ENCODE measurements at places on chromosomes 1 and 21.

- DNase-seq = no peak
Observed at GRCh38 chr1:56819387-56819899, at the start of gene FYB2. Gene FYB2 (minus strand): TSS chr1:56819404. CDS start chr1:56819290, 114 bp downstream.

GRCh38 chr1:115090540-115090939 is 1.2 kb upstream of the TSPAN2 start:
- DNase-seq = no peak

DNA sequence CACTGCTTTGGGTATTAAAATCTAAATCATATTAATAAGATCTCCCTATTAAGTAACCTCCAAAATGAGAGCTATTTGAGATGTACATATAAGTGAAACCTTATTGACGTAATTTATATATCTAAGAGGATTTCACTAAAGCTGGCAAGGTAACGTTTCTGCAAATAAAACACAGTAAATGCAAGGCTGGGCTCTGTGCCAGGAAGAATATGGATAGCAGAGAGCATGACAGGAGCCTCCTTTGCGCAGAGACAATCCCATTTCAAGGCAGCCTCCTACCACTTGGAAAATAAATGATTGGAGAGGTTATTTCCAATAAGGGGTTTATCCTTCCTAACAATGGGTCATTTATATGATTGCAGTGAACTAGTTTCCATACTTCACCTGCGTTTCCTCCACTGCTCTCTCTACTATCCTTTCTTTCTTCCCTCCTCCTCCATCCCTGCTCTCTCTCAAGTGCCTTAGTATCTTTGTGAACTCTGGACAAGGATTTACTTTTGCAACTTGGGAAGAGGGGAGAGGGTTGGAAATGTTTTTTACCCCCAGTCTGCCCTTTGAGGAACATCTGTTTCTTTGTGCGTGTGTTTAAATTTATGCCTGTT is 3.0 kb upstream of the NFIA start:
- DNase-seq = peak; percentile 70

- peak; percentile 13 for DNase-seq
Observed at GRCh38 chr21:35138665-35139381, 89.7 kb upstream of the RUNX1 start.

- DNase-seq = no peak
Observed at GRCh38 chr21:25938658-25939395, 204.1 kb downstream of the GABPA start.

DNA sequence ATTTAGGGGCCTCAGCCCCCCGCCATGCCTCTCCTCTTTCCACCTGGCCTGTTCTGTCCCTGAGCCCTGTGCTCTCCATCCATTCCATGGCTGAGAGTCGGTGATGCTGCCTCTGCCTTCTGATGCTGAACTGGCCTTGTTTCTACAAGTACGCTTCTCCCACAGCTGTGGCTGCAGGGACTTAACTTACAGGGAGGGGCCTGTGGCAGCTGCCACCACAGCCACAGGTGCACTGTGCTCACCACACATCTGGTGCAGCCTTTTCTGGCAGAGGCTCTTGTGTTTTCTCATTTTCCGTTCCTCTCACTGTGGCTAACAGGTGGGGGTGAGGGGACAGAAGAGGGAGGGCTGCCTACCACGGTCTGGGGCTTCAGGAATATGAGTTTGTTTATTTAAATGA is 4.2 kb downstream of the FMO1 start:
- no peak for DNase-seq

GRCh38 chr1:206674745-206675175 is 9.9 kb upstream of the MAPKAPK2 start:
- no peak for DNase-seq

DNA sequence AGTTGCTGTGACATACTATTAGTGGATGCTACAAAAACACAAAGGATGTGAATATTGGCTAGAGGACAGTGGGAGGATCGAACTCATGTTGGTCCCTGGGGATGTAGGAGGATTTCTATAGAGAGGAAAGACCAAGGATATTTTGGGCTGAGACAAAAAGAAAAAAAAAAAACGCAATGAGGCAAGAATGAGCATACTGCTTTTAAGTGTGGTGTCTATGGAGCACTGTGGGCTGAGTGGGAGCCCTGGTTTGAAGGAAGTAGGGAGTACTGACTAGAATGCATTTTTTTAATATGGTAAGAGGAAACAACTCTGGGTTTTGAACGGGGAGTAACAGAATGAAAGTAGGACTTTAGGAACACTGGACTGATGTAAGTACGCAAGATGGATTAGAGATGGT is 450.7 kb downstream of the NEGR1 start:
- DNase-seq = no peak

- DNase-seq = no peak
Observed at GRCh38 chr1:196558411-196558810, 49.8 kb downstream of the KCNT2 start.

DNA sequence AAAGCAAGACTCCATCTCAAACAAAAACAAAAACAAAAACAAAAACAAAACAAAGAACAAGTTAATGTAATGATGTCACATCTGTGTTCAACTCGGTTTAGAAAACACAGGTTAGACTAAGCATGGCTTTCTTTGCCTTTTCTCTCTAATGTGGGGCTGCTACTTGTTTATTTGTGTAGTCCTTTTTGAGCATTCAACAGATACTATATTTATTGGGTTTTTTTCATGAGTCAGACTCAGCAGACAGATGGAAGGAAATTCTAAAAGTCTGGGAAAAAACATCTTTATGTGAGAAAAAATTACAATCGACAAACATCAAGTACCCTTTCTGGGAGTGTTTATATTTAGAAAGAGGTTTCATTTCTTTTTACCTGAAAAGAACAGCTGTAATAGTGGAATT is 22.3 kb upstream of the OTUD3 start:
- no peak for DNase-seq

- DNase-seq = no peak
Observed at GRCh38 chr1:35925741-35926140, 5.2 kb upstream of the AGO3 start.

- peak; percentile 35 for DNase-seq
Observed at GRCh38 chr1:185917646-185918045, 183.5 kb downstream of the HMCN1 start.

- peak; percentile 77 for DNase-seq
Observed at GRCh38 chr1:204127597-204128242, 24.1 kb downstream of the ETNK2 start.

DNA sequence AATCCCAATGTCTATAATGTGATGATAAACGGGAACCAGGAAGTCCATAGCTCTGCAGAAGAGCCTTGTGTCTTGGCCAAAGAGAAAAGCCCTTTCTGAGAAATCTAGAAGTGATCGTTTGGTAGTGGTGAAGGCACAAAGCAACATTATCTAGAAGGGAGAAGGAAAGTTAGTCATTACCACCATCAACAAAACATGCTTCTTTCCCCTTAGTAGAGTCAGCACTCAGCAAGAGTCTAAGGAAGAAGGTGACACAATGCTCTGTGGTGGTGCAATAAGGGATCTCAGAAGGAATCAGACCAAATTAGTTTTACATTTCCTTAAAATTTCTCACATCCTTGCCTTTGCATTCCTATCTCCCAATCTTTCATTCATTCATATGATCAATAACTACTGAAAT is 134.4 kb upstream of the PRDX6 start:
- no peak for DNase-seq

GRCh38 chr1:36095760-36096405 is 7.2 kb downstream of the ADPRS start:
- DNase-seq = peak; percentile 33

GRCh38 chr1:21537932-21538630 is 28.9 kb downstream of the ALPL start:
- DNase-seq = no peak

DNA sequence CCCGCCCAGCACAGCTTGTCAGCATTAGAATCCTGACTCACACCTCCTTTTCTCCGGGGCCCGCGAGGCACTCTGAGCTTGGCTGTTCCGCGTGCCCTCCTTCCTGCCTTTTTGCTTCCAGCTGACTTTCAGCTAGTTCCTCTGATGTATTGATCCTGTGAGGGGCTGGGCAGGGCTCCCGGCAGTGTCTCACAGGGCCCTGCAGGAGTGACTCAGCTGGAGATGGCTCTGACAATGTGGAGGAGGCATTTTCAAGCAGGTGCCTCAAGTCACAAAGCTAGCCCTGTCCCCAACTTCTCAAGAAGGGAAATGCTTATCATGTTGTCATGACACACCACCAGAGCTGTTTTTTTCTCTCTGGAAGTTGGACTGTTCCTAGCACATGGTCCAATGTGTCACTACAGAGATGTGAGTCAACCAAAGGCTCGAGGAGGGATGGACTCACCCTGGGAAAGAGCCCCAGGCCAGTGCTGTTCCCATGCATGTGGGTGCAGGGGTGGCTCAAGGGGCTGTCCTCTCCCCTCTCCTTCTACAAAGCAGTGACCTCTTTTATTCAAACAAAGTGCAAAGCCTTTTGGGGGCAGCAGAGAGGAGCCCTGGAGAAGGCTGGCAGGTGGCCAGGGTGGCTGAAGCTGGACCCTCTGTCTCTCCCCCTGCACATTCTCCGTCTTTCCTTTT is 30.6 kb downstream of the SYT6 start:
- DNase-seq = no peak

DNA sequence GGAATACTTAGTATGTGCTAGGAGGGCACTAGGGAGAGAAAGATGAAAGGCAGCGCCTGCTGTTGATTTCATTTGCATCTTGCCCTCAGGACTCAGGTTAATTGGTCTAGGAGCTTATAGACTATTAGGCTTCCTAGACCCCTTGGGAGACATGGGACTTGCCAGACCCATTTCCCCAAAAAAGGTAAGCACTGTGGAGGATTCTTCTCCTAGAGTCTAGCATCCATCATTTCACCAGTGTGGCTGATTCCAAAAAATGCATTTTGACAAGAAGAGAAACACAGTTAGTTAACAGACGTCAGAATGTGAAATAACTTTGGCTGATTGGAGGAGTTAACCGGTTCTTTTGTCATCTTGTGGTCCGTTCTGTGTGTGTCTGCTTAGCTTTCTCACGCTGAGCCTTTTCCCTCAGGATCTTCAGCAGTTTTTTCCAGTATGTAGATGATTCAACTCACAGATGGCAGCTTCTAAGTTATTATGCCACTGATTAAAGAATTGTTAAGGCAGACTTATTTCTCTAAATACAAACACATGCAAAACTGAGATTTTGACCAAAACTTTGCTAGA is 108.8 kb downstream of the KIF26B start:
- no peak for DNase-seq

- peak; percentile 90 for DNase-seq
Observed at GRCh38 chr1:24635195-24635843, 7.8 kb upstream of the SRRM1 start.

DNA sequence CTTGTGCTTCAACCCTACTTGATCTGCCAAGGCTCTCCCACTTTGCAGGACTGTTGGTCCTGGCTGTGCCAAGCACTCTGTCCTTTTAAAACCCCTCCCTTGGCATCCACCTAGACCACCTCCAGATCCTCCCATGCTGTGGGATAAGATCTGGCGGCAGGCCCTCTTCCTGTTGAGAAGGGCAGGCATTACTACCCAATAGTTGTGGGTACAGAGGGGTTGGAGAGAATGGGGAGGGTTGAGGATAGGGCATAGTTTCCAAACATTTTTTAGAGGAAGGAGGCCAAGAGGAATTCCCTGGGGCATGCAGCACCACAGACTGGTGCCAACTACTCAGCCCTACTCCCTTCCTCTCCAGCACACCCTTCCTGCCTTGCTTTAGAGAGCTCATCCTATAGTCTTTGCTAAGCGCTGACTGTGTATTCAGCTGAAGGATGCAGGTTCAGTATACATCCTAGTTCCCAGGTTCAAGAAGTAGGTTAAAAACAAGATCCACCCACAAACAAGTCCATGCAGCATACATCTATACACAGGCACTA is 70.7 kb downstream of the TRABD2B start:
- DNase-seq = no peak

GRCh38 chr1:30798389-30799232 is 41.0 kb upstream of the LAPTM5 start:
- DNase-seq = peak; percentile 49

- no peak for DNase-seq
Observed at GRCh38 chr21:31255896-31256295, 88.2 kb downstream of the TIAM1 start.

DNA sequence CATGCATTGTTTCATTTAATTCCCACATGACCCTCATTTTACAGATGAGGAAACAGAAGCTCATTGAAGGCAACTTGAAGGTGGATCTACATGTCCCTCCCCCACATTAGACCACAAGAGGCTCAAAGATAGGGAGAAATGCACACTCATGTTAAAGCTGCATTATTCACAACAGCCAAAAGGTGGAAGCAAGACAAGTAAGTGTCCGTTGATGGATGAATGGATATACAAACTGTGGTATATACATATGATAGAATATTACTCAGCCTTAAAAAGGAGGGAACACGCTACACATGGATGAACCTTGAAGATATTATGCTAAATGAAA is 149.7 kb upstream of the JUN start:
- DNase-seq = peak; percentile 29

DNA sequence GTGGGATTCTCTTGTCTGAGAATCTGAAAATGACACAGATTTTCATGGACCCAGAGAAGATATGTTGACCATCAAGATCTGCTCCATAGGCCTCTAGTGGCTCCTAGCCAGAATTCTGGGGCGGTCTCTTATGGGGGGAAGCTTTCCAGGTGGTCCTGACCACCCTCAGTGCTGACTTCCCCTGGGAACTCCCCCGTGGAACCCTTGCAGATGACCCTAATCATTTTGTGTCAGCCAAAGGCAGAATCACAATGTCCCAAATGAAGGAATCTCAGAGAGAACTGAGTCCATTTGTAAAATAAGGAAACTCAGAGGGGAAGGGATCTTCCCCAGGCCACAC is 3.6 kb downstream of the HEYL start:
- DNase-seq = no peak
